ENCODE measurements at places on chromosomes 7 and 10.

- no peak for DNase-seq
These were observed 4.3 kb downstream of the GSTO2 start for GRCh38 chr10:104273286-104273685.

DNA sequence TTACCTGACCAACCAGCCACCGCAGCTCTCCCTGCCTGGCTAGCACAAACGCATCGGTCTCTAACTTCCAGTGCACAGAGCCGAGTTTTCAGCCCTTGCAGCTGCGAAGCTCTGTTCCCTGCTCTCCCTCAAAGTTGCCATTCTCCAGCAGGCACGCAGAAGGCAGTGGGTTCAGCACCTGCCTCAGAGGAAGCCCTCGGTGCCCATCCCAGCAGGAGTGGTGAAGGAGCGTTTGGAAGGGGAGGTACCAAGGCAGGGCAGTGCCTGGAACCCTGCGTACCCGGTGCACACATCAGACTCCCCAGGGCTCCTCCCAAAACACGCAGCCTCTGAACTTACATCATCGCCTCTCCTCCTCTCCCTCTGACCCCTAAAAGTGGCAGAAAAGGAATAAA is 1.7 kb upstream of the STK32C start:
- no peak for DNase-seq

GRCh38 chr7:80932536-80932935 is 13.7 kb upstream of the SEMA3C start:
- DNase-seq: no peak

DNA sequence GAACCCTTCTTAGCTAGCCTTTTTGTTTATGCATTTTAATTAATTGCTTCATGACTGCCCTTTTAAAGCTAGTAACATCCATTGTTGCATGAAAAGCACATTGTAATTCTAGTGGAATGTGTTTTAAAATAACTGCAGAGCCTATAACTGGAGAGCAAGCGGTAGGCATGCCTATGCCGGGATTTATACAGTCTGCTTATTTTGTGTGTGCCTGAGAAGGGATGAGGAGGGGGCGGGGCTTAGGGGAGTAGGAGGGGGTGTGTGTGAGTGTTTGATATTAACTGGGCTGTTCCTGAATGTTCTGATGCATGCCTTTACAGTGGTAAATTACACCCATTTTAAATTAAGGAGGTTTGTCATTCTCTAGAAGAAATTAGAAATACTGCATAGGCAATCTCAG is 208.1 kb downstream of the TCF7L2 start:
- no peak for DNase-seq
